ENCODE measurements at places on chromosomes 5 and 9.

GRCh38 chr5:8458038-8458383, 589.1 kb downstream of the MTRR start:
- no peak for DNase-seq
- no peak overlapping the region for H3K27ac ChIP-seq
- peak overlapping the region; percentile 76 for H3K4me3 ChIP-seq
- H3K4me1 ChIP-seq, result no peaks in the 10 kb centered on the region
- H3K36me3 ChIP-seq, result peaks cover 2% of the 10 kb centered on the region

GRCh38 chr9:110178281-110178680, 29.7 kb downstream of the C9orf152 start:
- no peak overlapping the region for H3K4me3 ChIP-seq
- H3K27ac ChIP-seq, result no peak overlapping the region
- no peak for DNase-seq

- H3K4me3 ChIP-seq, result peak overlapping the region; percentile 48
- H3K36me3 ChIP-seq, result no peaks in the 10 kb centered on the region
- H3K4me1 ChIP-seq, result peaks cover 2% of the 10 kb centered on the region
These were observed 1.2 kb upstream of the ADAMTS6 start for GRCh38 chr5:65482736-65483545.

- H3K36me3 ChIP-seq, result peaks cover 93% of the 10 kb centered on the region
- no peak for DNase-seq
- no peak overlapping the region for H3K27ac ChIP-seq
- H3K27me3 ChIP-seq, result no peaks in the 10 kb centered on the region
- H3K4me3 ChIP-seq, result no peak overlapping the region
- H3K4me1 ChIP-seq, result no peaks in the 10 kb centered on the region
These were observed 67.7 kb downstream of the SPTLC1 start for GRCh38 chr9:92047500-92047899.

DNA sequence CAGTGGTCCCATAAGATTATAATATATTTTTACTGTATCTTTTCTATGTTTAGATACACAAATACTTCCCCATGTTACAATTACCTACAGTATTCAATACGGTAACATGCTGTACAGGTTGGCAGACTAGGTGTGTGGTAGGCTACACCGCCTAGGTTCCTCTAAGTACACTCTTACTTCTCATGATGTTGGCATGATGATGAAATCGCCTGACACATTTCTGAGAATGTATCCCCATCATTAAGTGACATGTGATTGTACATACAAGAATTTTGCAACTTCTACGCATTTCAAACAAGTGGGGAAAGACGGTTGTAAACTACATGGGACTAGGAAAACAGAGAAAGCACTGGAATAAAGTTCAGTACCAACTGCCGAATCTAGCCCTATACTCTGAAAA, 53.3 kb downstream of the SETX start:
- H3K36me3 ChIP-seq, result peaks cover 9% of the 10 kb centered on the region
- H3K4me1 ChIP-seq, result no peaks in the 10 kb centered on the region
- no peaks in the 10 kb centered on the region for H3K27me3 ChIP-seq
- no peak overlapping the region for H3K27ac ChIP-seq
- no peak for DNase-seq

- DNase-seq, result no peak
- no peaks in the 10 kb centered on the region for H3K4me1 ChIP-seq
- H3K4me3 ChIP-seq, result no peak overlapping the region
These were observed 211.6 kb downstream of the ATP10B start for GRCh38 chr5:160640406-160640805.

DNA sequence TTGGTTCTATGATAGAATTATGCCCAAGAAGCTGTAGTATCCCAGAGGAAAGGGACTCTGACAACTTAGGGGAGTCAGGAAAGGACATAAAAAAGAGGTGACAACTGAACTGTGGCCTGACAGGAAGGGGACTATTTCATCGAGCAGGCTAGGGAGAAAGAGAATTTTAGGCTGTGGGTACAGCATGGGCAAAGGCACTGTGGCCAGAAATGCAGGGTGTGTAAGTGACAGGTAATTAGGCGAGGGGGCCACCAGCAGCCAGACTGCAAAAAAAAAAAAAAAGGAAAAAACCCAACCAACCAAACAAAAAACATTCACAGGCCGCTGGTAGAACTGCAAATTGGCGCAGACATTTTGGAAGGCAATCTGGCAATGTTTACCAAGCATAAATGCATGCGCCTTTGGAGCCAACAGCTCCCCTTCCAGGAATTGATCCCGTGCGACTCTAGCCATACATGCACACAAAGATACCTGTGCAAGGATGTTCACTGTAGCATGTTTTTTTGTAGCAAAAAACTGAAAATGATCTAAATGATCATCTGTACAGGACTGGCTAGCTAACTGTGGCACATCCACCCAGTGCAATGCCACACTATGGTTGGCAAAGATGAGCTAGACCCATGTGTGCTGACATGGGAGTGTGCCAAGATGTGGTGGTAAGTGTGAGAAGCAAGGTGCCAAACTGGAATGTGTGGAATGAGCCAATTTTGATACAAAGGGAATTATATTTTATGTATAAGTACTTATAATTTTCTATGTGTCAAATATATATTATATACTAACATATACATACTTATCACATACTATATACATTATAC, 1.1 kb downstream of the EIF4E1B start:
- no peak overlapping the region for H3K27ac ChIP-seq
- no peaks in the 10 kb centered on the region for H3K36me3 ChIP-seq
- H3K27me3 ChIP-seq, result peaks cover 91% of the 10 kb centered on the region
- DNase-seq, result no peak
- H3K4me1 ChIP-seq, result peaks cover 8% of the 10 kb centered on the region
- H3K4me3 ChIP-seq, result no peak overlapping the region

- no peak for DNase-seq
- H3K27me3 ChIP-seq, result no peaks in the 10 kb centered on the region
- H3K4me3 ChIP-seq, result no peak overlapping the region
- no peaks in the 10 kb centered on the region for H3K36me3 ChIP-seq
These were observed 424.0 kb downstream of the CDH18 start for GRCh38 chr5:19564036-19564435.

GRCh38 chr5:127053049-127053448, 20.3 kb downstream of the C5orf63 start:
- H3K36me3 ChIP-seq, result no peaks in the 10 kb centered on the region
- H3K4me1 ChIP-seq, result no peaks in the 10 kb centered on the region
- H3K27ac ChIP-seq, result no peak overlapping the region
- no peak overlapping the region for H3K4me3 ChIP-seq

DNA sequence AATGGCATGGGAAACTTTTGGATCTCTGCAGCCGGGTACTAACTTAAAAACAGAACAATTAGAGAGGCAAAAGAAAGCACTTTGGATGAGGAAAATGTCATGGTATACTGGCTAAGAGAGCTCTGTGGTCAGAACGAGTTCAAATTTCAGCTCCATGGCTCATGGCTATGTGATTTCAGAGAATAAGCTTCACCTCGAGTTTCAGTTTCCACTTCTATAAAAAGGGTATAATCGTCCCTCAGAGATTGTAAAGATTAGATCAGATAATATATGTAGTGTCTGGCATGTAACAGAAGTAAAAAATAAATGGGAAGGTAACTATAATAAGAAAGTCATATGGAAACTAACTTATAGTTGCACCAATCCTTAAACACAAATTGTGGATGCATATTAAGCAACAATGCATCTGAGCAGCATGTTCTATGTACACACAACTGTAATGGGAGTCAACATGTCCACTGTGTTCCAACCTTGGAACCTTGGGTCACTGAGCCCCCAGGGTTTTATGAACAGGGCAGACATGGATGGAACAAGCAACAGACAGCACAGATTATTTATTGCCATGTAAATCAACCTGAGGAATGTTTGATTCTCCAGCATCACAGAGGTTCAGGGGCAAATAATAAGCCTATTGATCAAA, 145.4 kb downstream of the MAPKAP1 start:
- no peak for DNase-seq
- peaks cover 13% of the 10 kb centered on the region for H3K36me3 ChIP-seq
- H3K4me3 ChIP-seq, result no peak overlapping the region
- no peaks in the 10 kb centered on the region for H3K27me3 ChIP-seq
- no peak overlapping the region for H3K27ac ChIP-seq

- no peaks in the 10 kb centered on the region for H3K27me3 ChIP-seq
- no peak for DNase-seq
- H3K36me3 ChIP-seq, result no peaks in the 10 kb centered on the region
- no peak overlapping the region for H3K27ac ChIP-seq
- peaks cover 11% of the 10 kb centered on the region for H3K4me1 ChIP-seq
These were observed 180.3 kb downstream of the SEMA6A start for GRCh38 chr5:116394186-116394867.

DNA sequence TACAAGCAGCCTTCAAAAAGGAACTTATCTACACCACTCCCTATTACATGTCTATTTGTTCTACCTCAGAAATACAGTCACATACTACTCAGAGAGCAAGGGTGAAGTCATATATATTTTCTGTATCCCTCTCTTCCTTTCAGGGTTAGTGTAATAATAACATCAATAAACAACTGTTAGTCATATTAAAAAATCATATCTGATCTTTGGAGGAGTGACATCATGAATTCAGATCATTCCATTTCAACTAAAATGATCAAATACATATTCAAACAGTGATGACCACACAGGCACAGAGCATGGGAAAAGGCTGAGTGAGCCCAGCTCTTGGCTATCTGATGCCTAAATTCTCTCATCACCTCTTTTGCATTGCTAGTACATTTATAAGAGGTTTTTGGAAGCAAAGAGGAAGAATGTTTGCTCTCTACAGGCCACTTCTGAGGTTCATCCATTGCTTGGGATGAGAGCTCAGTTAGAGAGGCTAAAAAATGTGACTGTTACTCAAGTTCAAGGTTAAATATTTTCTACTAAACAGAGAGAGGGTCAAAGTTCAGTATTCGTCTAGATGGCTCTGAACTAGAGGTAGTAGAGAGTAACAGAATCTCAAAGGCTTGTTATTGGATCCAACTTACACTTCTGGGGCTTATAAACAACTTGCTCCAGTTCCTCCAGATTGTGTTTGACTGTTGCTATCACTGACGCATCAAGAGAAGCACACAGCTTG, 39.0 kb downstream of the RIGI start:
- H3K27me3 ChIP-seq, result no peaks in the 10 kb centered on the region
- peaks cover 24% of the 10 kb centered on the region for H3K36me3 ChIP-seq
- no peak for DNase-seq
- no peak overlapping the region for H3K4me3 ChIP-seq
- H3K4me1 ChIP-seq, result peaks cover 2% of the 10 kb centered on the region

- no peaks in the 10 kb centered on the region for H3K4me1 ChIP-seq
- H3K27me3 ChIP-seq, result no peaks in the 10 kb centered on the region
- H3K4me3 ChIP-seq, result no peak overlapping the region
- H3K27ac ChIP-seq, result no peak overlapping the region
- no peak for DNase-seq
These were observed 12.0 kb upstream of the WDR38 start for GRCh38 chr9:124841075-124841821.

DNA sequence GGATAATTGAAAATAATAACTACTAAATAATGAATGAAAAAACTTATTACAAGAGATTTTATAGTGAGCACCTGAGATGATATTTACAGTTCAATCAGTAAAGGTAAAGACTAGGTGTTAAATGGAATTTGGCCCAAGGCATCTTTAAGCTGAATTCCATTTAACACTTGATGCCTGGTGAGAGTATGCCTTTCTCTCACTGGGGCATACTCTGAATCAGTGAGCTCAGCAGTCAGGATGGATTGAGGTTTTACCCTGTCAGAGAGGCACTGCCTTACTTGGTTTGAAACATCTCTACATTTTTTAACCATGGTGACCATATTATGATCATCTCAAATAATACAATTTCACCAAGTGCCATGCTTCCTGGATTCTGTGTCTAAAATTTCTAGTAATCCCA, 1416.3 kb downstream of the MAT2B start:
- no peaks in the 10 kb centered on the region for H3K36me3 ChIP-seq
- H3K27me3 ChIP-seq, result no peaks in the 10 kb centered on the region
- no peak overlapping the region for H3K27ac ChIP-seq
- H3K4me1 ChIP-seq, result no peaks in the 10 kb centered on the region
- H3K4me3 ChIP-seq, result no peak overlapping the region
- no peak for DNase-seq

- H3K27me3 ChIP-seq, result peaks cover 3% of the 10 kb centered on the region
- H3K4me1 ChIP-seq, result peaks cover 7% of the 10 kb centered on the region
- no peak overlapping the region for H3K27ac ChIP-seq
- no peaks in the 10 kb centered on the region for H3K36me3 ChIP-seq
These were observed 5.1 kb upstream of the ELAVL2 start for GRCh38 chr9:23830929-23831730.

GRCh38 chr9:91187965-91188344, 173.8 kb downstream of the AUH start:
- no peak for DNase-seq
- H3K27me3 ChIP-seq, result no peaks in the 10 kb centered on the region
- no peaks in the 10 kb centered on the region for H3K36me3 ChIP-seq
- no peak overlapping the region for H3K27ac ChIP-seq
- H3K4me1 ChIP-seq, result no peaks in the 10 kb centered on the region
